ENCODE measurements at places on chromosomes 16 and 17.

- DNase-seq, result no peak
These were observed 23.5 kb downstream of the CFAP97D1 start for GRCh38 chr17:43803758-43804157.

DNA sequence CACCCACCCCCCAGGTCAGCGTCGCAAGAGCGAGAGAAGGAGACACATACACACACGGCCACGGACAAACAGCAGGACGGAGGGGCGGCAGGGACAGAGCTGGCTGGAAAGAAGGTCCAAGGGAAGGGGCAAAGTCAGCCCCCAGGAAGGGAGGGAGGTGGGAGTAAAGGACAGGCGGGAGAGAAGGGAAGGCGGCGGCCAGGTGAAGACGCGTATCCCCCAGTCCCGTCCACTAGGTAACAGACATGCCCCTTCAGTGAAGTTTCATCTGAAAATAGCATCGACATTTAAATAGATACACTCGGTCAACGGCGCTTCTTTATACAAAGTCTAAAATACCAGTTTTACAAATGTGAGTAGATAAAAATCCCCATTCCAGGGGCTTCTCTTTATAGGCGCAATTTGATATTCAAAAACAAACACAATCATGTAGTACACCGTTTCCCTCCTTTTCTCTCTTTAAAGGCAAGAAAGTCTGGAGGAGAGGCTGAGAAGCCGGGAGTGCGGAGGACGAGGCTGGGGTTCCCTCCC is 4.5 kb downstream of the CBX8 start:
- DNase-seq, result no peak

GRCh38 chr17:19369846-19370492 is 7.4 kb upstream of the B9D1 start:
- DNase-seq, result no peak

GRCh38 chr16:12793120-12793864 is 10.4 kb downstream of the CPPED1 start:
- no peak for DNase-seq

DNA sequence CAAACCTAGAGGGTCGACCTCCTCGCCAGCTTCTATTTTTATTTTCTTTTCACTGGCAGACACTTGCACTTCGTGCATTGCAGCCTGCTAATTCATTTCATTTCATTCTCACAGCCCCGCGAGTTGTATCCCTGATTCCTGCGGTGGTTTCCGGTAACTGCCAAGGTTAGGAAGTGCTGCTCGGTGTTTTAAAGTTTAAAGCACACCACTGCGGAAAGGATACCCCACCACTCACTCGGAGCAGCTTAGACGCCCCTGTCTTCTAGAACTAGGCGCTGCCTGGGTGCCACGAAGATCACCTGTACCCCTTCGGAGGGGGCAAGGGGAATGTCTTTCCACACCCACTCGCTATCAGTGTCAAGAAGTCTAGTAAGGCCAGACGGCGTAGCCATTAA is 509 bp downstream of the CNEP1R1 start:
- DNase-seq, result no peak

GRCh38 chr16:1645914-1646525 is 32.1 kb upstream of the JPT2 start:
- DNase-seq, result peak; percentile 62

GRCh38 chr17:36941265-36942010 is 4.2 kb downstream of the LHX1 start:
- no peak for DNase-seq

DNA sequence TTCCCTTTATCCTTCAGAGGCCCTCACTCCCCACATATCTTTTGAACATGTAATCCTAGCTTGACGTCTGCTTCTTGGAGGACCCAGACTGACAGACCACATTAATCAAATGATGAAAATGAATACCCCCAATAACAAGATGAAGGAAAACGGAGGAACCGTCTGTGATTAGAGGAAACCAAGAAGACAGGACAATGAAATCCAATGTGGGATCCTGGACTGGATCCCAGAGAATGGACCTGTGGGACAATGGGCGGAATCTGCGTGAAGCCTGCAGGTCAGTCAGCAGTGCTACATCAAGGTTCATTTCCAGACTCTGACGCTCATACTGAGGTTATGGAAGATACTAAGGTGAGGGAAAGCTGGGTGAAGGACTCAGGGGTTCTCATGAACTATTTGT is 35.9 kb downstream of the MBTPS1 start:
- no peak for DNase-seq

- no peak for DNase-seq
These were observed 125.8 kb downstream of the CCDC182 start for GRCh38 chr17:57619061-57619937.

DNA sequence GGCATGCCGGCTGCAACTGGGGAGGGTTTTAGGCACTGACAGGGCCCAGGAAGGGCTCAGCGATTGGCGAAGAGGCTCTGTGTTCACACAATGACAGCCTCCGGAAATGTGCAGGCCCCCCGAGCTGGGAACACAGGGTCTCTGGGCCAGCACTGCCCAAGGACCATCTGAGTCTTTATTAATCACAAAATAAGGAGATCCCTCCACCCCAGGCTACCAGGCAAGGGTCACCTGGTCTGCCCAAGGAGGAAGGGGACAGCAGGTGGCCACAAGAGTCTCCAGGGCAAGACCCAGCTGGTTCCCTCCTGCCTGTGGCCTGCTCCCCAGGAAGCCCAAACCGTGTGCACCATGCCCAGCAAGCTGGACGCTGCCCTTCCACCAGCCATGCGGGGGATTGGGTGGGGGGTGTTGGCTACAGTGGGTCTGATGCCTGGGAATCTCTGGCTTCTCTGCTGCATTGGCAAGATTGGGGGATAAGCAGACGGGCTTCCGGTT is 52.1 kb upstream of the TNRC6C start:
- no peak for DNase-seq

GRCh38 chr16:73054813-73055482 is 7.0 kb upstream of the ZFHX3 start:
- peak; percentile 59 for DNase-seq

- no peak for DNase-seq
These were observed 208.7 kb downstream of the MAP2K4 start for GRCh38 chr17:12229335-12229734.

GRCh38 chr16:84464116-84464515 is 40.3 kb downstream of the MEAK7 start:
- peak; percentile 16 for DNase-seq

DNA sequence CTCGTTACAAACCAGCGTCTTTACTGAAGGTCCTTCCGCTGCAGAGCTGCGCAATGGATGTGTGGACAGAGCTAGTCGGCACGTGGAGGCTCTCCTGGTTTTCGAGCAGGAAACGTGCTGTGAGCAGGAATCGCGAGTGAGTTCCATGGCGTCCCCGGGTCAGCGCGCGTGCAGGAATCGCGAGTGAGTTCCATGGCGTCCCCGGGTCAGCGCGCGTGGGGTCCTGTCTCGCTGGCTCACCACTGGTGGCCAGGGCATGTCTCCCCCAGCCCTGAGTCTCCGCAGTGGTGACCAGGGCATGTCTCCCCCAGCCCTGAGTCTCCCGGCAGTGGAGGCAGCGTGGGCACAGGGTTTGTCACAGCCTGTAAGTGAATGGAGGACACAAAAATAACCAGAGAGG is 62.7 kb downstream of the KLHDC4 start:
- DNase-seq, result no peak

- no peak for DNase-seq
These were observed 14.7 kb upstream of the SKAP1 start for GRCh38 chr17:48444516-48445247.

DNA sequence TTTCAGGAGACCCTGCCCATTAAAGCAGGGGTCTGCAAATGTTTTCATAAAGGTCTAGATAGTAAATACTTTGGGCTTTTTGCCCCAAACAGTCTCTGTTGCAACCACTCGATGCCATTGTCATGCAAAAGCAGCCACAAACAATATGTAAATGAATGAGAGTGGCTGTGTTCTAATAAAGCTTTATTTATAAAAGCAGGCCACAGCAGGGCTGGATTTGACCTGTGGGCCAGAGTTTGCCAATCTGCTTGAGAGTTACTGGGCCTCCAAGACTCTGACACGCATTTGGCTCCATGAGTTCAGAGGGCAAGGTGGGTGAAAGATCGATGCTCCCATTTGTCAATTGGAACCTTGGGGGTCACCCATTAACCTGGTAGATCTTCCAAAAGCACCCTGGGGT is 217.3 kb upstream of the SDK2 start:
- DNase-seq, result no peak

DNA sequence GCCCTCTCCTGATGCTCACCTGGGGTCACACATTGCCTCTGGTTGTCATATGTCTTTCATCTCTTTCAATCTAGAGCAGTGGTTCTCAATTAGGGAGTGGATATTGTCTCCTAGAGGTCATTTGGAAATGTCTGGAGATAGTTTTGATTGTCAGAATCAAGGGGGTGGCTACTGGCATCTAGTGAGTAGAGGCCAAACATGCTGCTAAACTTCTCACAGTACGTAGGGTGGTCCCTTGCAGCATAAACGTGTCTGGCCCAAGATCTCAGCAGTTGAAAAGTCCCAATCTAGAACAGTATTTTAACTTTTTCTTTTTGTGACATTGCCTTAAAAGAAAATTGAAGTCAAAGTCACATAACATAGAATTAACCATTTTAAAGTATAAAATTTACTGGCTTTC is 30.5 kb upstream of the SLC5A10 start:
- DNase-seq, result no peak

GRCh38 chr17:53101706-53102105 is 721.0 kb upstream of the KIF2B start:
- no peak for DNase-seq

- no peak for DNase-seq
These were observed 1714.6 kb downstream of the TP53TG3F start for GRCh38 chr16:35174016-35174415.
